AG08395 (cell line): ENCODE measurements at places on chromosomes 5 and 9.

GRCh38 chr5:19169426-19169825, 818.6 kb downstream of the CDH18 start:
- no peak for DNase-seq

- DNase-seq, result no peak
These were observed 19.9 kb downstream of the GOLM1 start for GRCh38 chr9:86079421-86079831.

- DNase-seq, result no peak
These were observed 109.5 kb downstream of the RXRA start for GRCh38 chr9:134435550-134436378.

DNA sequence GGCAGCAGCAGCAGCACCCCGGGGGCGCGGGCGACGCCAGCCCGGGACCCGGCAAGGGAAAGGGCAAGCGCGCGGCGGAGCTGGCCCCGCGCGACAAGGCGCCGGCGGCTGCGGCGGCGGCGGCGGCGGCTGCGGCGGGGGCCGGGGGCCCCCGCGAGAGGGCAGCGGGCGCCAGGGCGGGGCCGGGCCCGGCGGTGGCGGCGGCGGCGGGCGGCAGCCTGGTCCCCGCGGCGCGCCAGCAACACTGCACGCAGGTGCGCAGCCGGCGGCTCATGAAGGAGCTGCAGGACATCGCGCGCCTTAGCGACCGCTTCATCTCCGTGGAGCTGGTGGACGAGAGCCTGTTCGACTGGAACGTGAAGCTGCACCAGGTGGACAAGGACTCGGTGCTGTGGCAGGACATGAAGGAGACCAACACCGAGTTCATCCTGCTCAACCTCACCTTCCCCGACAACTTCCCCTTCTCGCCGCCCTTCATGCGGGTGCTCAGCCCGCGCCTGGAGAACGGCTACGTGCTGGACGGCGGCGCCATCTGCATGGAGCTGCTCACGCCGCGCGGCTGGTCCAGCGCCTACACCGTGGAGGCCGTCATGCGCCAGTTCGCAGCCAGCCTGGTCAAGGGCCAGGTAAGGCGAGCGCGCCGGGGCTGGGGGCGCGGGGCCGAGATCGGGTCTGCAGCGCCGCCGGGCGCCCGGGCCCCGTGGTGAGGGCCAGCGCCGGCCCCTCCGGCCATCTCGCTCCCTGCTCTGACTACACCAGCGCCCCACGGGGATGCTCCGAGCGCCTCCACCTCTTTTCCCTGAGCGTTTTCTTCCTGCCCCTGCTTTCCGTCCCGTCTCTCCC, at the start of gene UBE2QL1:
UBE2QL1 (plus strand) TSS at position 238 of the 843 bp plus-strand sequence; CDS start at position 273, 35 bp downstream.
- no peak for DNase-seq

DNA sequence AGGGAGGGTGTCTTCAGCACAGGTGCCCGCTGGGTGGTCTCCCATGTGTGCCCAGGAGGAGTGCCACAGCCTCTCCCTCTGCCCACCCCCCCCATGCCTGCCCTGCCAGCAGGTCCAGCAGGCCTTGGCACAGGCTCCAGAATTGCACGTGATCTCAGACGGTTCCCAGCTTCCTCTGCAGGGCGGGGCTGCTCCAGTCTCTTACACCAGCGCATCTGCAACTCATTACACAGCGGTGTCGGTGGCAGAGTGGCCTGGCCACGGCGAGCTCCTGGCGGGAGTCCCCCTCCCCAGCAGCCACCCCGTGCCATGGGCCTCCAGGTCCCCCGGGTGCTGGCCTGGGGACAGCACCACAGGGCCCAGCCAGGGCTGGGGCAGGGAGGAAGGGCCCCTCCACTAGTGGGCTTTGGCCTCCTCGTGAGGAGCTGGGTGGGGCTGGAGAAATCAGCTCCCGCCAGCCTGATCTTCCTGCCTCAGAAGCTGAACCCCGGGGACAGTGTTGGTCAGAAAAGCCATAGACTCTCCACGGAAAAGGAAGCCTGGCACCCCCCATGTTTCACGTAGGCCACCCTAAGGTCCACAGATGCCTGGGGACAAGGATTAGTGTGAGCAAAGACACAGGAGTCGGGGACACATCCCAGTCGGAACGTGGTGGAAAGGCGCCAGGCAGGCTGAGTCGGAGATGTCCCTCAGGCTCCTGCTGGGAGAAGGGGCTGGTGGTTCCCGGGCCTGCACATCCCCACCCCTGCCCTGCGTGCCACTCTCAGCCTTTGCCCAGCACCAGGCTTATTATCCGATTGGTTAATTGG, 40.2 kb downstream of the RXRA start:
- peak; percentile 95 for DNase-seq

GRCh38 chr5:10637944-10638343, 74.1 kb downstream of the ANKRD33B start:
- DNase-seq, result no peak
